ENCODE measurements at places on chromosomes 12 and 14. TPM values are rescaled to one million over a fixed set of nuclear protein-coding genes. Genes with fewer than 3 reads are reported as not detected.

JDP2 gene
- 2.9 TPM for total RNA-seq

EFS gene
- not detected for total RNA-seq

ZCCHC8 gene
- 46.6 TPM for total RNA-seq

C12orf54 gene
- total RNA-seq = not detected

KIF26A gene
- 7.9 TPM for total RNA-seq

KRT82 gene
- not detected for total RNA-seq

RTL1 gene
- total RNA-seq = not detected

NELL2 gene
- 10.5 TPM for total RNA-seq

NOVA1 gene
- total RNA-seq = not detected

NINJ2 gene
- 13.5 TPM for total RNA-seq

KRT72 gene
- total RNA-seq = not detected

SLC41A2 gene
- 8.0 TPM for total RNA-seq

TMEM19 gene
- 16.1 TPM for total RNA-seq

MANSC1 gene
- total RNA-seq = 0.15 TPM

CCDC198 gene
- total RNA-seq = not detected

SENP1 gene
- 42.4 TPM for total RNA-seq

ZFP36L1 gene
- total RNA-seq = 103 TPM

CLEC9A gene
- total RNA-seq = not detected

ANAPC5 gene
- total RNA-seq = 125 TPM

KRT73 gene
- total RNA-seq = not detected

LYSET gene
- 8.3 TPM for total RNA-seq

DLGAP5 gene
- total RNA-seq = 89.7 TPM

TRIM9 gene
- total RNA-seq = 0.23 TPM

WNT5B gene
- total RNA-seq = 1.4 TPM

SDR9C7 gene
- not detected for total RNA-seq

ZBTB1 gene
- total RNA-seq = 86.1 TPM

LYZ gene
- total RNA-seq = 0.48 TPM

SLC4A8 gene
- 5.2 TPM for total RNA-seq

CD27 gene
- 39.9 TPM for total RNA-seq

IFNG-AS1 gene
- total RNA-seq = 0.35 TPM

TMEM119 gene
- 1.0 TPM for total RNA-seq

SIX6 gene
- total RNA-seq = not detected

PRR4 gene
- 0.98 TPM for total RNA-seq

TSHR gene
- 0.70 TPM for total RNA-seq

GYS2 gene
- total RNA-seq = not detected

TCHP gene
- 35.3 TPM for total RNA-seq

NOS1 gene
- total RNA-seq = not detected

NYNRIN gene
- total RNA-seq = 0.18 TPM

STAC3 gene
- total RNA-seq = 4.5 TPM

C12orf56 gene
- total RNA-seq = not detected

Data from activated CD4-positive, alpha-beta memory T cell treated with anti-CD3 and anti-CD28 coated beads, Interleukin-2, amount 10 ng/mL, durations not matched to agents 7 days and 5 days (primary cell).